ENCODE measurements at places on chromosomes 5 and 9.

DNA sequence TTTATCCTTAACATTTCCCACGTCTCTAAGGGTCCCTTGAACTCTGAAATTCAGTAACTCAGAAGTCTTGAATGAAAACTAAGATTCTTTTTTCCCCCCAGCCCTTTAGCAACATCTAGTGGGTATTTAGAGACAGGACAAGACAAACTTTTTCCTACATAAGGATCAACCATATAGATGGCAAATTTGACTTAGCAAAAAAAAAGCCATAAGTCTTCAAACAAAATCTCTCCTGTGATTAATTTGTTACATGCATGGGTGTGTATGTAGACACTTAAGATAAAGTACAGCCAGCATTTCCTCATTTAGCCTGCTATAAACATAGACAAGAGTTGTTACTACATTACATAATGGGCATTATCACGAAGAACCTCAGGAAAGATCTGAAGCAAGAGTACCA lies 29.1 kb upstream of the ANKRD31 start:
- DNase-seq: peak; percentile 59

- no peak for DNase-seq
Observed at GRCh38 chr5:120043431-120043830, 414.1 kb downstream of the FAM170A start.

GRCh38 chr5:149552553-149553160 lies 1.4 kb upstream of the CSNK1A1 start:
- DNase-seq: no peak

DNA sequence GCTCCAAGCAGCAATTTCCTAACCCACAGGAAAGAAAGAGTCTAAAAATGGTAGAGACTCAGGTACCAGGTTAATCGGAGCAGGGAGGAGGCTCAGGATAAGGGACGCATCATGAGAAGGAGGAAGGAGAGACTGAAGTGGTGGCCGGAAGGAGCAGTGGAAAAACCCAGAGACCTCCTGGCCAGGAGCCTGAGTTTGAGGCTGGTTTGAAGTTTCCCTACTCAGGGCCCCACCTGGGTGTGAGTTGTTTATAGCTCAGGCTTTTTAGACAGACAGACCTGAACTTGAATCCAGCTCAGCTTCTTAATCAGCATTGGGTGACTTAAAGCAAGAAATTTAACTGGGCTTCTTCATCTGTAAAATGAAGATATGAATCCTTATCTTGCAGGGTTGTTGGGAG lies 11.9 kb upstream of the AQP7 start:
- DNase-seq: peak; percentile 22

DNA sequence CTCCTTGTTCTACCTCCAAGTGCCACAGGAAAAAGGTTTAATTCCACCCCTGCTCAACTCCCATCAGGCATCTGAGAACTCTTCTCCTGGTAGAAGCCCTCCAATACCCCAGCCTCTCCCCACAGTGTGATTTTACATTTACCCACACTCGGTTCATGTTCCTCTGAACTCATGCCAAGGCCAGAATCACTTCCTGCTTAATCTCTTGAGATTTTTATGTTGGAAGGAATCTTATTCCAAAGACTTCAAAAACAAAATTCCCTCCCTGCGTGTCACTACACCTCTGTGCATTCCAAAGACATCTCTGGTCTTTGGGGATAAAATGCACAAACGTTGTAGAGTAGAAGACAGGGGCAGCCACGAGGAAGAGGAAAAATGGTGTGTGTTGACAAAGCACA lies 186.8 kb downstream of the ACTL7B start:
- DNase-seq: peak; percentile 31

DNA sequence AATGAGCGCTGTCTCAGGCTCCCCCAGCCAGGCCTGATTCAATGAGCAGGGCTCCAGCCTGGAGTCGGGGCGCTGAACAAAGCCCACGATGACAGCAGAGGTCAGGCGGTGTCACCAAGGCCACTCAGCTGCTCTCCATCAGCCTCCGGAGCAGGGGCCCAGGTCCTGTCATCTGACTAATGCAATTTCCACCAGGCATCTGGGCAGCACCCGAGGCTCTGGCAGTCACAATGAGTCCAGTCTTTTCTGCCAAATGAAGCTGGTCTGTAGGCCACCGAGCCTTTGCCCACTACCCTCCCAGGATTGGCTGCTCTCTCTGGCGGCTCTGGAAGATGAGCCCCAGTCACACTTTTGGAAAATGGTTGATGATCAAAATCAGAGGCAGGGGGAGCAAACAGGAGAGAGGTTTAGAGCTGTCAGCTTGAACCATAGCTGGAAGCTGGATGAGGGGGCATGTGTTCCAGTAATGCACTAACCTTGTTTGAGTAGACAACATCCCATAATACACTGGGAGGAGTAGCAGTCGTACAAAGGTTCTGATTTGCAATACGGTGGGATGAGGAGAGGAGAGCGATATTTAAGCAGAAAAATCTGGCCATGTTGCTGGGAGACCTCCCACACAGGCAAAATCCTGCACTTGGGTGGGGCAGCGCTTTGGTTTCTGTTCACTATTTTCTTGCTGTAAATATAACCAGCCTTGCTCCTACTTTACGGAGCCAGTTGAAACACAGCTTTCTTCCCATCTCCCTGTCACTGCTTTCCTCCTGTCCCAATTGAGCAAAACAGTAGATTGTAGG lies 306.4 kb upstream of the PANK3 start:
- no peak for DNase-seq

GRCh38 chr5:36943584-36943983 lies 67.0 kb downstream of the NIPBL start:
- no peak for DNase-seq

- DNase-seq: no peak
Observed at GRCh38 chr5:60776343-60776742, 67.7 kb downstream of the ELOVL7 start.

- no peak for DNase-seq
Observed at GRCh38 chr9:16278326-16278999, 592.0 kb downstream of the BNC2 start.

DNA sequence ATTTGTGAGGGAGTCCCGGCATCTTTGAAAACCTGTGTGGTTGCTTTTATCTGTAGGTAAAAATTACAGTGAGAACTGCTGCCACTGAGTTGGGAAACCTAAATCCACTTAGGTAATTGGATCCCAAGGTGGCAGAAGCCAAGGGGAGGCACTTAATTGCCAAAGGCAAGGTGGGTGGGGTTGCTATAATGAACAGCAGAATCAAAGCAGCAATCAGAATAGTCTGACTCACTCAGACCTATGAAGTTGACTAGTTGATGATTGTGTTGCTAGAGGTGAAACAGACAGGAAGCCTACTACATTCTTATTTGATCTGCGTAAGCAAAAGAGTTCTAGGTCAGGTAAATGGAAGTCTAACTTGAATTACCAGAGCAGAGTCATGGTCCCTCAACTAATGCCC lies 17.3 kb upstream of the BICD2 start:
- peak; percentile 100 for DNase-seq

GRCh38 chr5:93653716-93654115 lies 70.7 kb downstream of the NR2F1 start:
- no peak for DNase-seq

DNA sequence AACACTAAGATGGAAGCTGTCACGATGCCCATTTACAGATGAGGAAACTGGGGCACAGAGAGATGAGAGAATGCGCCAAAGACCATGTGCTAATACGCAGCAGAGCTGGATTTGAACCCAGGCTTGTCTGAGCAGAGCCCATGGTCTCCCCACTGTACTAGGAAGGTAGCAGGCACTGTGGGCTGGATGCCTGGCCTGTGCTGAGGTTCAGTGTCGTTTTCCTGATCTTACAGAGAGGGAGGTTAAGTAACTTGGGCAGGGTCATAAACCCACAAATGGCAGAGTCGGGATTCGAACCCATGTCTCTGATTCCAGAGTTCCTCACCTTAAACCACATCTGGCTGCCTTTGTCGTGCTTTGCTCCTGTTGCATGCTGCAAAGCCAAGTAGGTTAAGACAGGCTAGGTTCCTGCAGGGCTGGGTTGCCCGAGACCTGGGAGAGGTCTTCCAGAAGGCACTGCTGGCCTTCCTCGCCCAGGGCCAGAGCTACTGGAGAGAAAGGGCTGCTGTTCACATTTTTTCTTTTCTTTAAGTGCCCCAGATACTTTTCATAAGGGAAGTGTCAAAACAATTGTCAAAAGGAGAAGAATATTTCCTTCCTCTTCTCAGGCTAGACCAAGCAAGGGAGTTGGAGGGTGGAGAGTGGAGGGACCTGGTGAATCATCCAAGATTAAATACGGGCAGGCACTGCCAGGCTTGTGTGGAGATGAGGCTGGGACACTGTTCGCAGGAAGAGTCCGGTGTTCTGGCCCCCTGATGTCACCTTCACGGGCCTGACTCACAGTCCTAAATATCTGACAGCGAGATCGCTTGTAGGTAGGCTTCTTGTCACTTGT lies 3.2 kb downstream of the NEK6 start:
- DNase-seq: peak; percentile 72

- no peak for DNase-seq
Observed at GRCh38 chr9:110543631-110544051, 35.9 kb downstream of the SVEP1 start.

- DNase-seq: peak; percentile 63
Observed at GRCh38 chr5:40223884-40224402, 455.8 kb upstream of the PTGER4 start.

GRCh38 chr9:133609311-133610098 lies at the start of gene FAM163B:
Gene FAM163B, minus strand, starts transcription at chr9:133609389. Its CDS starts 29,166 bp downstream, at chr9:133580223.
- no peak for DNase-seq

DNA sequence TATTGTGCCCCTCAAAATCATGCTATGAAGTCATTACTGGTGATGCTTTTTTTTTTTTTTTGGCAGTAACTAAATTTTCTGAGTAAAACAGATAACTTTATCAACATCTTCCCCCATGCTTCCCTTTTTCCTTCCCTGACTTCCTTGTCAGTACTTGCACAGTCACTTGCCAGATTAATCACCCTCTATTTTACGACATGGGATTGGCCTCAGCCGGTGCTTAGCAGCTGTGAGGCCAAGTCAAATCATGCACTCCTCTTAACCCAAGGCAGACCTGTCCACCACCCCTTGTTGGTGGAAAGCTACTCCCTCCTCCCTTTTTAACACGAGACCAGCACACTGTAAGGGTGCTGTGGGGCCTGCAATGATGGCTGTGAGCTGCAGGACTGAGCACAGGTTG lies 118.0 kb upstream of the OTULINL start:
- DNase-seq: peak; percentile 86

GRCh38 chr9:86042199-86042978 lies 57.0 kb downstream of the GOLM1 start:
- no peak for DNase-seq

- peak; percentile 59 for DNase-seq
Observed at GRCh38 chr9:34633851-34634550, 3.6 kb downstream of the SIGMAR1 start.

DNA sequence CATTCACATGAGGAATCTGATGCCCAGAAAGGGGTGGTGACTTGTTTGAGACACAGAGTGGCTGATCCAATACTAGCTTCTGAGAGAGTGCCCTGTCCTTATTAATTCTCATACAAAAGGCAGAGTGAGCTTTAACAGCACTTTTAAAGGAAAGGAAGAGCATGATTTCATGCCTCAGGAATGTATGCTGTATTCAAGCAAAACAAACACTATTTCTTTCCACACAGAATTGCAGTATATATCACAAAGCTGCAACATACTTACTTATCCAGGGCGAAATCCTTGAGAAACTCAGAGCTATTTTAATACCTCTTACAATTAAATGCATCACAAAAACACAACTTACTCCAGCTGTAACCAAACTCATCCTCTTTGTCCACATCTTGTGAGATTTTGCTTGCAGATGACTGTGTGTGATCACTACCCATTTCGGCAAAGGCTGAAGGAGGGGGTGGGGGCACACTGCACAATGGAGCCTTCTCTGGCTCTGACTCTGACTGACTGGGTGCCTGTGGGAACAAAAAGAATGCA lies 139.8 kb downstream of the MPDZ start:
- peak; percentile 90 for DNase-seq

GRCh38 chr9:87678650-87679355 lies 47.1 kb upstream of the CTSL start:
- DNase-seq: peak; percentile 61

GRCh38 chr5:150848271-150848670 lies 1.9 kb downstream of the IRGM start:
- peak; percentile 37 for DNase-seq

DNA sequence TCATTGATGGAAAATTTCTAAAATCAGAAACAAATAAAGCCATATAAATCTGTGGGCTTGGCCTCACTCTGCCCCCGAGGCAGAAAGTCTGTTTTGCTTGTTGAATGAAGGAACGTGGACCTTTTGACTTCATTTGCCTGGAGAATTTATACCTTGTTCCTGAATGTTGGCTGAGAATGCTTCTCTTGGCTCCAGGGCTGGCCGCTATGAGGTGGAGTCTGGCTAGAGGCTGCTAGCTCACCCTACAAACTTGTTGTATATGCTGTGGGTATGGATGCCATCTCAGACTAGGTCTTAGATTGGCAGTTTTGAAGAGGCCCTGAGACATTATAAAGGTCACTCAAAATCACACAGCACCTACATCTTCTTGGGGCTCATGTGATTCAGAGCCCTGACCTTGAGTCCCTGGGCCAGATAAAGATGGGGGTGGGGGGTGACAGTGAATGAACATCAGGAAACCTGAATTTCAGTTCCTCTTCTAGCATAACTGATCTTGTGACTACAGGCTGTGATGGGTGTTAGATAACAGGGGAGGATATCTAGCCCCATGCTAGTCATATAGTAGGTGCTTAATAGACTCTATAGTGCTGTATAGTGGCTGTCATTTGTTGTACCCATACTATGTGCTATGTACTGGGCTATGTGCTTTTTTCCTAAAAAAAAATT lies 2.8 kb downstream of the GM2A start:
- DNase-seq: no peak

GRCh38 chr9:94826644-94827410 lies 100.3 kb downstream of the AOPEP start:
- DNase-seq: no peak

- peak; percentile 14 for DNase-seq
Observed at GRCh38 chr5:154366353-154366752, 79.4 kb upstream of the SAP30L start.

- DNase-seq: peak; percentile 86
Observed at GRCh38 chr5:38827525-38827924, 18.3 kb upstream of the OSMR start.

- peak; percentile 81 for DNase-seq
Observed at GRCh38 chr5:148910686-148911361, 84.4 kb downstream of the ADRB2 start.

GRCh38 chr9:36400332-36401163 lies 479 bp upstream of the RNF38 start:
- DNase-seq: peak; percentile 70

GRCh38 chr5:136563489-136563888 lies 198.1 kb upstream of the TRPC7 start:
- no peak for DNase-seq

GRCh38 chr9:105173826-105174225 lies 70.6 kb upstream of the SLC44A1 start:
- DNase-seq: no peak

DNA sequence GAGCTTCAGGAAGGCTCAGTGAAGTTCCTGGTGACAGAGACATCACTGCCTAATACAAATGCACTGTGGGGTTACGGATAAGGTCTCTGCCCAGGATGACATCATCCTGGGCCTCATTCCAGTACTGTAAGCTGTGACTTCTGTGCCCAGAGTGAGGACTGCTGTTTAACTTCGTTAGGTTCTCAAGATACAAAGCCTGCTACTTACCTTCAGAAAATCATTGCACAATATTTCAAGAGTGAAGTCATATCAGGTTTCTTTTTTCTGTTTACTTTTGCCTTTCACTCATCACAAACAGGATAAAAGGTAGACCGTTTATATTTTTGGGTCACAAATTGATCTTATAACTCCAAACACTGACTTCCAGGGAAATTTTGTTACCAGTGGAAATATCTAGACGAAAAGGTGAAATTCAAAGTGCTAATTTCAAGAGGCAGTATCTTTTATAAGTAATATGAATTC lies 241.2 kb downstream of the PIK3R1 start:
- peak; percentile 91 for DNase-seq

- peak; percentile 64 for DNase-seq
Observed at GRCh38 chr5:9212605-9213004, 333.3 kb downstream of the SEMA5A start.

Measured in bronchial epithelial cell (primary cell).